ENCODE measurements at places on chromosomes 1 and 21. TPM values are rescaled to one million over a fixed set of nuclear protein-coding genes. Genes with fewer than 3 reads are reported as not detected.

The ARMH1 gene
- 6.6 TPM for polyA plus RNA-seq

DNA sequence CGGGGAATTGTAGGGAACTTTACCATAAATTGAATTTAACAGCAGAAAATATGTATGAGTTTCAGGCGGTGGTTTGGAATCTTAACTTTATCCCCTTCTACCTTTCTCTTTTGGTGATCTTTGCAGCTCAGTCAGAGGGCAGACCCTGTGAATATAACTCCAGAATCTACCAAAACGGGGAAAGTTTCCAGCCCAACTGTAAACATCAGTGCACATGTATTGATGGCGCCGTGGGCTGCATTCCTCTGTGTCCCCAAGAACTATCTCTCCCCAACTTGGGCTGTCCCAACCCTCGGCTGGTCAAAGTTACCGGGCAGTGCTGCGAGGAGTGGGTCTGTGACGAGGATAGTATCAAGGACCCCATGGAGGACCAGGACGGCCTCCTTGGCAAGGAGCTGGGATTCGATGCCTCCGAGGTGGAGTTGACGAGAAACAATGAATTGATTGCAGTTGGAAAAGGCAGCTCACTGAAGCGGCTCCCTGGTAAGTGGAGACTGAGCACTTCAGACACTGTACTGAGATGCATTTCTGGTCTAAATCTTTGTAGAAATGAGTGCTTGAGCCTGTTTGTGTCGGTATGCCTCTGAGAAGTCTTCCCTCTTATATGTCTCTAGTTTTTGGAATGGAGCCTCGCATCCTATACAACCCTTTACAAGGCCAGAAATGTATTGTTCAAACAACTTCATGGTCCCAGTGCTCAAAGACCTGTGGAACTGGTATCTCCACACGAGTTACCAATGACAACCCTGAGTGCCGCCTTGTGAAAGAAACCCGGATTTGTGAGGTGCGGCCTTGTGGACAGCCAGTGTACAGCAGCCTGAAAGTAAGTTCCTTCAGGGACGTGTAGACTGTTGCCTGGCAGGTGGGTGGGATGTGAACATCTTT, 1.5 kb downstream of the CCN1 start:
- peak overlapping the region; percentile 98 for H3K27ac ChIP-seq
- H3K4me3 ChIP-seq = peak overlapping the region; percentile 79
- DNase-seq = peak; percentile 48
- H3K27me3 ChIP-seq = no peaks in the 10 kb centered on the region

GRCh38 chr1:111989531-111990025, at the start of gene KCND3:
Gene KCND3, minus strand, starts transcription at chr1:111989668.
- no peaks in the 10 kb centered on the region for H3K4me1 ChIP-seq
- H3K27ac ChIP-seq = no peak within 1 kb of the TSS
- no peaks in the 10 kb centered on the region for H3K36me3 ChIP-seq
- peaks cover 56% of the 10 kb centered on the region for H3K27me3 ChIP-seq

- H3K4me1 ChIP-seq = no peaks in the 10 kb centered on the region
- peaks cover 47% of the 10 kb centered on the region for H3K36me3 ChIP-seq
- H3K27ac ChIP-seq = no peak overlapping the region
- H3K27me3 ChIP-seq = no peaks in the 10 kb centered on the region
- no peak for DNase-seq
- H3K4me3 ChIP-seq = no peak overlapping the region
Observed at GRCh38 chr1:218303176-218303879, 18.2 kb downstream of the RRP15 start.

DNA sequence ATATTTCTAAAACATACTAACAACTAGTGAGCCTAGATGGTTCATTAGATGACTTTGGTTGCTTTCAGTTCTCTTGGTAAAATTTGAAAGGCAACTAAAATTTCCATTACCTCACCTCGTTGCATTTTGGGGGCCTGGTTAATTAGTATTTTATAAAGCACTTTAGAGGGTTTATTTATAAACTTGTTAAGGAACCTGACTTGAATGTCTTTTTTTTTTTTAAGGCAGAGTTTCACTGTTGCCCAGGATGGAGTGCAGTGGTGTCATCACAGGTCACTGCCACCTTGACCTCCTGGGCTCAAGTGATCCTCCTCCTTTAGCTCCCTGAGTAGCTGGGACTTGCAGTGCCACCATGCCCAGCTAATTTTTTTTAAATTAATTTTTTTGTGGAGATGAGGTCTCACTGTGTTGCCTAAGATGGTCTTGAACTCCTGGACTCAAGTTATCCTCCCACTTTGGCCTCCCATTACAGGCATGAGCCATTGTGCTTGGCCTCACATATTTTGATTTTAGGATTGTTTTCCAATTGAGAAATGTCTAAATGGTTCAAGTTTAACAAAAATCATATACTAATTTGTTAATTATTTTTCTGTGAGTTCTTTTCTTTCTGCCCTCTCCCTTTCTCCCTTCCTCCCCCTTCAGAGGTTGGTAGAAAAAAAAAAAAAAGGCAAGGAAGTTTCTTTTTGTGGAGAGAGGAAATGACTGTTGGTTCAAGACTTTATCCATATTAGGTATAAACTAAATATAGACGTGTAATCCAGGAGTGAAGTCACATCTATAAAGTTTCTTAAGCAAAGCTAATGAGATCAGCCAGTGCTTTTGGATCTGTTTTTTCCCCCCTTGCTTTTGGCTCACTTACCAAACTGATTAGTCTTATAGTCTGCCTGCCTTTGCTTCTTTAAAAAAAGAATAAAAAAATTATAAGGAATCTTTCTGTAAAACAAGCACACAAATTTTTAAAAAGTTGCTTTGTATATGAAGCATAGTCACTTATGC, 24.7 kb downstream of the CLIC4 start:
- peaks cover 3% of the 10 kb centered on the region for H3K4me1 ChIP-seq
- no peak overlapping the region for H3K4me3 ChIP-seq
- H3K36me3 ChIP-seq = no peaks in the 10 kb centered on the region
- H3K27ac ChIP-seq = peak overlapping the region; percentile 94
- H3K27me3 ChIP-seq = no peaks in the 10 kb centered on the region

- H3K27me3 ChIP-seq = no peaks in the 10 kb centered on the region
- no peak for DNase-seq
- H3K4me1 ChIP-seq = peaks cover 23% of the 10 kb centered on the region
- peak overlapping the region; percentile 87 for H3K27ac ChIP-seq
- no peak overlapping the region for H3K4me3 ChIP-seq
- H3K36me3 ChIP-seq = no peaks in the 10 kb centered on the region
Observed at GRCh38 chr1:115430441-115431158, 92.6 kb upstream of the NGF start.

GRCh38 chr1:62746086-62746808, 37.7 kb upstream of the ATG4C start:
- H3K4me1 ChIP-seq = no peaks in the 10 kb centered on the region
- no peaks in the 10 kb centered on the region for H3K36me3 ChIP-seq
- no peak overlapping the region for H3K4me3 ChIP-seq

DNA sequence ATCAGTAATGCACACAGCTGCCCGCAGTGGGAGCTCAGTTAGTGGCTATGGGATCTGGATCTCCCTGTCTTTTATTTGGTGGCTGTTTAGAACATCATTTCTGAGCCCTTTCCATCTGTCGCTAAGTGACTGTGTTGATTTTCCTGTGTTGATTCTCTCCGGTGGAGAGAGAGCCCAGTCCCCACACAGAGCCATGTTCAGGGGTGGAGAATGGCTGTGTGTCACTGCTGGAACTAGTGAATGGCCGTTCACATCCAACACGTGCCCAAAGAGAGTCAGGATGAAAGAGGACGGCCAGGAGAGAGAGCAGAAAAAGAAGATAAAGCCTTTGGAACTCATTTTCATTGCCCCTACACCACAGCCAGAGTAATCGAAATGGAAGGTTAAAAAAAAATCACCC, 76.2 kb downstream of the FBXO2 start:
- no peak overlapping the region for H3K27ac ChIP-seq
- H3K4me1 ChIP-seq = no peaks in the 10 kb centered on the region
- no peaks in the 10 kb centered on the region for H3K36me3 ChIP-seq
- no peak overlapping the region for H3K4me3 ChIP-seq

The SZT2 gene
- polyA plus RNA-seq = 12.9 TPM

Measured in SK-N-SH (cell line).